GM18507 (cell line): ENCODE measurements at places on chromosomes 6 and 20.

- no peak for DNase-seq
These were observed 210.4 kb downstream of the TAF4 start for GRCh38 chr20:61855286-61855685.

DNA sequence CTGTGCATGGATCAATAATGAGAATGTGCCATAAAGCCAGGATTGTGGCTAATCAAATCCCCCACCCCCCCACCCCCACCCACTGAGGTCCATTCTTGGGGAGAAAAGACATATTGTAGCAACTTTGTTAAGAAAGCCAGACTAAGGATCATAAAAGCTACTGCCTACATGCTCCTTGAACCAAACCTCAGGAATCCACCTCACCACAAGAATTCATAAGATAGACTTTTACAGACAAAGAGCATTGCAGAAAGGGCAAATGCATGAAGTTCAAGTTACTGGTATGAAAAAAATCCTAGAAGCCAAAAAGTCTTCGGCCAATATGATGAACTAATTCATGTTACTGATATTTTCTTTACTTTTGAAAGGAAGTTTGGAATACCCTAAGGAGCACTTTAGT is 187.9 kb upstream of the ARID1B start:
- DNase-seq = no peak

DNA sequence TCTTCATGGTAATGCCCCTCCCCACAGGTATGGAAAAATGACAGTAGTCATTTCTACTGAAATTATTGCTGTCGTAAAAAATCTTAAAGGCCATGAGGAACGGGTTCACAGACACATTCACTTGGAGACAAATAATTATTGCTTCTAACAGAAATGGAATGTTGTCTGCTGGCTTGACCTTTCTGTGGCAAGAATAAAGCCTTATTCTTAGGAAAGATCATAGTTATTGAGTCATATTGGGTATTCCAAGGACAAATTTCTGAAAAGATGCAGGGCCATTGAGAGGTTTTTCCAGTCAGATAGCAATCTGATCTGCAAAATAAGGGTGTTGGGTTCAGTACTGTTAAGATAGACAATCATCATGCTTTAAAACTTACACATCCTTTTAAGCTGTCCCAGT is 29.2 kb downstream of the AKAP7 start:
- DNase-seq = no peak

GRCh38 chr6:163780994-163781393 is 366.5 kb downstream of the QKI start:
- DNase-seq = no peak

DNA sequence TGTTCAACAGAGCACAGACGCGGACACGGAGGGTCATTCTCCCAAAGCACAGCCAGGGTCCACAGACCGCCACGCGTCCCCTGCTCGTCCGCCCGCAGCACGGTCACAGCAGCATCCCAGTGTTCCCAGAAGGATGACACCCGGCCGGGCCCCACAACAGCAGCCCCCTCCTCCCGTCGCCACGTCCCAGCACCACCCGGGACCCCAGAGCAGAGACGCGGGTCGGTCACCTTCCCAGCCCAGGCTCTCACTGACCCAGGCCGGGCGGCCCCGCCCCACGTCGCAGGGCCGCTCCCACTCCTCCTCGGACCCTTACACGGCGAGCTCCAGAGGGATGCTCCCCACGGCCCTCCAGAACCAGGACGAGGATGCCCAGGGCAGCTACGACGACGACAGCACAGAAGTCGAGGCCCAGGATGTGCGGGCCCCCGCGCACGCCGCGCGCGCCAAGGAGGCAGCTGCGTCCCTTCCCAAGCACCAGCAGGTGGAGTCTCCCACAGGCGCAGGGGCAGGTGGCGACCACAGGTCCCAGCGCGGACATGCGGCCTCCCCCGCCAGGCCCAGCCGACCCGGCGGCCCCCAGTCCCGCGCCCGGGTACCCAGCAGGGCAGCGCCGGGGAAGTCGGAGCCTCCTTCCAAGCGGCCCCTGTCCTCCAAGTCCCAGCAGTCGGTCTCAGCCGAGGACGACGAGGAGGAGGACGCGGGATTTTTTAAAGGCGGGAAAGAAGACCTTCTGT is 64.3 kb downstream of the FNDC1 start:
- no peak for DNase-seq

- DNase-seq = no peak
These were observed 899.0 kb downstream of the TFAP2A start for GRCh38 chr6:9515633-9516606.

DNA sequence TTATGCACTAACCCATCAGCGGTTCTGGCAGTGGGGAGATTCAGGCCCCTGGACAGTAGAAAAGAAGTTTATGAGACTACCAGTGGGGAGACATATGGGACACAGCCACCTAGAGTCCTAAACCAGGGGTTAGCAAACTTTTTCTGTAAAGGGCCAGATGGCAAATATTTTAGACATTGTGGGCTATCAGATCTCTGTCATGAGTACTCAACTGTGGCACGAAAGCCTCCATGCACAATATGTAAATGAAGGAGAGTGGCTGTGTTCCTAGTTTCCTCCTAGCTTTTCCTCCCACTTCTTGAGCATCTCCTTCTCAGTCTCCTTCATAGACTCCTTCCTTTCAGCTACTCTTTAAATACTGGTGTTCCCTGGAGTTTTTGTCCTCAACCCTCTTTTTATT is 3.3 kb upstream of the HLA-DMA start:
- DNase-seq = no peak

GRCh38 chr20:24872291-24873024 is 76.6 kb upstream of the CST7 start:
- no peak for DNase-seq
